ENCODE measurements at places on chromosomes 12 and 14.

DNA sequence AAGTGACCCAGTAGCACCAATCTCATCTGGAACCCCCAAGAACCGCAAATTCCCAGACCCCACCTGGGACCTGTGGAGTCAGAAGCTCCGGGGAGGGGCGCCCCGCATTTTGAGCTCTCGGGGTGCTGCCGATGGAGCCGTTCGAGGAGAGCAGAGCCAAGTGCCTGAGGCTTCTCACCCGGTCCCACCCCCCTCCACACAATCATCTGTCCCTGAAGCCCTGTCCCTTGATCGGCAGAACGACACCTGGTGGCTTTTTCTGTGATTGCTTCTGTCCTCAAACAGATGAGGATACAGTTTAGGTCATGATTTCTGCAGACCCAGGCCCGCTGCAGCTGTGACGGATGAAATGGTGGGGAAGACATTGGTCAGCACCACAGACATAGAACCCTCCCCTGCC lies 74.7 kb downstream of the NOC4L start:
- DNase-seq: peak; percentile 54

DNA sequence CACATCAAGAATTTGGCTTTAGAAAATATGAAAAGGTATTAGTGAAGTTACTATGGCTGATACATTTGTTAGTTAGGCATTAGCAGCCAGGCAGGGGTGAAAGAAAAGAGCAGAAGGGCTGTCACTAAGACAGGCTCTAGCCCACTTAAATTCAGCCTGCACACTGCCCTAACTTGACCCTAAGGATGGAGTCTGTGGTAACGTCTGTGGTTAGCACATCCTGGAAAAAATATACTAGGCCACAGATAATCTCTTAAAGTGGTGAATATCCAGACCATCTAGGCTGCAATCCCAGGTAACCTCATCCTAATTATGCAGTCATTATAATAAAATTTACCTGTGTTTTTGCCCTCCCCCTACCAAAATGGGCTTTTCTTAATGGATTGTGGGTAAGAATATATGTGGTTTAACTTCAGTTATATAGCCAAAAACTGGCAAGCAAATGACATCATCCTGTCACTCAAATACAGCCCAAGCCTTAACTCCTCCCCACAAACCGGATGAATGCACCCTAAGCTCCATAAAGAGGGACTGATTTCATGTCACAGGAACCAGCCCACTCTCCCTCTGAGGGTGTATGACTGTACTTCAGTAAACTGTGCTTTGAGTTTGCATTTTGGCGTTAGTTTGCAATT lies 440.9 kb downstream of the LRFN5 start:
- DNase-seq: no peak

DNA sequence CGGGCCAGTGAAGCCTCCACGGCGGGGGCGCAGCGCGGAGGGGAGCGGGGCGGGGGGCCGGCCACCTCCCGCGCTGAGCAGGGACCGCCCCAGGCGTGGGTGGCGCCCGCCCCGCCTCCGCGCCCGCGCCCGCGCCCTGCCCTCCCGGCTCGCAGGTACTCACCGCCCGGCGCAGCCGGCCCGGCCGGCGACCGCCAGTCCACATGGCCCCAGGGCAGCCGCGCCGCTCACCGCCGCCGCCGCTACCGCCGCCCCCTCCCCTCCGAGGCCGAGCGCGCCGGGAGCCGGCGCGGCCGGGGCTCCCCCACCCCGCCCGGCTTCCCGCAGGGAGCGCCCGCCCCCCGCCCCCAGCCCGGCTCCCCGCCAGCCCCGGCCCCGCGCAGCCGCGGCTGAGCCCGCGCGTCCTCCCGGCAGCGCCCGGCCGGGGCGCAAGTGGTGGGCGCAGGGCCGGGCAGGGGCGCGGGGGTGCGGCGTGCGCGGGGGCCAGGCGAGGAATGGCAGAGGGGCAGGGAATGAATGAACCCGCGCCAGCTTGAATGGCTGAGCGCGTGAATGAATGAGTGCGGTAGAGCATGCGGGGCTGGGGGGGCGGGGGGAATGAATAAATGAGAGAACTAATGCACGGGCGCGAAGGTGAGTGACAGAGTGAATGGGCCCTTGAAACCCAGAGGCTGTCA lies at the start of gene BEGAIN:
Gene BEGAIN (minus strand): TSS at position 332 of the 677 bp plus-strand sequence. CDS start 127 bp downstream, at position 205.
- no peak for DNase-seq

DNA sequence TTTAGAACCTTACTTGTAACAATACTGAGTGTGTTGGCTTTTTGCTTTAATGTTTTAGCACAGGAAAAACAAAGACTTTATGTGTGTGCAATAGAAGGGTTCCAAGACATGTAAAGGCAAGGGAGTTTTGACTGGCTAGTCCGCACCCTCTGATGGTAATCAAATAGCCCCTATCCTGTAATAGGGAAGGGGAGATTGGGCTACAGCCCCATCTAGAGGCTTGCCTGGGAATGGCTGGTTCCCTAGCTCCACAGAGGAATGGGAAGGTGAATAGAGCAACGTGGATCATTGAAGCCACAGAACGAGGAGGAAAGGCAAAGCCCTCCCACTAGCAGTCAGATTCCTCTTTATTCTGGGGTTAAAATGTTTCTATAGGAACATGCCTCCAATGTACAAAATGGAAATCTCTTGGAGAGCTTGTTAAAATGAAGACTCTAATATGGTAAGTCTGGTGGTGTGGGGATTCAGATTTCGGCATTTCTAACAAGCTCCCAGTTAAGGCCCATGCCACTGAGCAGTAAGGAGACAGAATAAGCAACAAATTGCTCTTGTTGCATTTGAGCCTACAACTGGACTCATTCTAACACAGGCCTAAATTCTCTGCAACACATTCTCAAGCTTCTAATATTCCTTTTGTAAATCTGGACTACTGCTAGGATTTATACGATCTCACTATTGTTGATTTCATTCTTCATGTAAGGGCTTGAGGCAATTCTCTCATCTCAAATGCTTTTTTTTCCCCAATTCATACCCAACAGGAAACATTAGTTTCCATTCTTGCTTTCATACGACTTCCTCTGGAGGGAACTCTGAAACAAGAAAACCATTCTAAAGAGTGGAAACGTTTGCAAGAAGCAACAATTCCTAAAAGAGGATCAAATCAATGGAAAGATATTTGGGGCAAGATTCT lies 57.1 kb downstream of the NIN start:
- DNase-seq: no peak

DNA sequence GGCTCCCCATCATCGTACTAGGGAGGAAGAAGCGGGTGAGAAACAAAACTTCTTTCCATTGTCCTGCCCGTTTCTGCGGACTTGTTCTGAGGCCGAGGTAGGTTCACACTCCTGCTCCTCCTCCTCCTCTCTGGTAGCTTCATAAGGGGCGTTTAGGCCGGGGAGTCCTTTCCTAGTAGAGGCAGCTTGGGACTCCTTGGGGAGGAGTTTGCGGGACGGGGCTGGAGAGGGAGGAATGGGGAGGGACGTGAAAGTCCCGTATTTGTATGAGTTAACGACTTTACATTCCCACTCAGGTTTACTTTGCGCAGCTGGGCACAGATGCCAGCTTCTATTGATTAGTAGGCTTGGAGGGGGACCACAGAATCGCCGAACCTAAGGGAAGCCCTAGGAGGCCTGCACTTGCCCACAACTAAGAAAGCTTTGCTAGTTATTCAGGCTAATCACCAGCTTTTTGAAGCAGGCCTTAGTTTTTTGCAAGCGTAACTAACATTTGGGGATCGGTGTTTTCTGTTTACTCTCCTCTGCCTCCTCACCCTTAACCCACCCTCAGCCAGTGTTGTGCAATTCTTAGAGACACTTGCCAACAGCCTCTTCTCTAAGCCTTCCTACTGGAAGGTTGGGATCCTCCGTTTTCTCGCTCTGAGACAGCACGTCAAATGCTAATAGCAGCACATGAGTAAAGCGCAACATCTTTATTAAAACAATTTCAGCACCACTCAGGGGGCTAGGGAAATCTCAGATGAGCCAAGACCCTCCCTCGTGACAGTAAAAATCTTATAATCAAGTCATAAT lies 499 bp downstream of the RNASE4 start:
- DNase-seq: no peak

DNA sequence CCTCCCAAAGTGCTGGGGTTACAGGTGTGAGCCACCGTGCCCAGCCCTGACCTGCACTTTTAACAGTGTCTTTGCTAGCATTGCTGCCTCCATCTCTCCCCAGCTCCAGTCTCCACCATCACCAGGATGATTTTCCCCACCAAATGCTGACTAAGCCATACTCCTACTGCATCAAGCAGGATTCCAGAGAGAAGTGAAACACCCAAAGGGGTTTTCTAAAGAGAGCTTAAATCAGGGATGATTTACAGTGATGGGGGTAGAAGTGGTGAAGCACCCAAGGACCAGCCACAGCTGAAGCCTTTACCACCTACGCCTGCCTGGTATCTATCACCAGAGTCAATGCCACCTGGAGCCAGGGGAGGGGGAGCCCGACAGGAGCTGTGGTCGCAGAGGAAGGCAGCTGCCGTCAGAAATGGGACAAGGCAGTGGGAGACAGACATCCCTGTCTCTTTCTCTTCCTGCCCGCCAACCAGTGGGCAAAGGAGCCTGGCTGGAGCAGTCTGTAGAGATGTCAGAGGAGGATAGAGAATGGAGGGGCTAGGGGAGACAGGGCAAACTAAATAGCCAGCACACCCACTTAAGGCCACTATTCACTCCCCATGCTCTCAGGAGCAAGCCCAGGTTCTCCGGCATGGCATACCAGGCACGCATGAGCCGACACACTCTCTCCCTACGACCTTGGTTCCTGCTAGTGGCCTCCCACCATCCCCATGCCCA lies 22.4 kb upstream of the CD9 start:
- DNase-seq: no peak

- no peak for DNase-seq
Measured at GRCh38 chr14:96204151-96205058, at the start of gene BDKRB2. BDKRB2 (plus strand) TSS chr14:96204839; CDS start chr14:96237108, 32,269 bp downstream.

DNA sequence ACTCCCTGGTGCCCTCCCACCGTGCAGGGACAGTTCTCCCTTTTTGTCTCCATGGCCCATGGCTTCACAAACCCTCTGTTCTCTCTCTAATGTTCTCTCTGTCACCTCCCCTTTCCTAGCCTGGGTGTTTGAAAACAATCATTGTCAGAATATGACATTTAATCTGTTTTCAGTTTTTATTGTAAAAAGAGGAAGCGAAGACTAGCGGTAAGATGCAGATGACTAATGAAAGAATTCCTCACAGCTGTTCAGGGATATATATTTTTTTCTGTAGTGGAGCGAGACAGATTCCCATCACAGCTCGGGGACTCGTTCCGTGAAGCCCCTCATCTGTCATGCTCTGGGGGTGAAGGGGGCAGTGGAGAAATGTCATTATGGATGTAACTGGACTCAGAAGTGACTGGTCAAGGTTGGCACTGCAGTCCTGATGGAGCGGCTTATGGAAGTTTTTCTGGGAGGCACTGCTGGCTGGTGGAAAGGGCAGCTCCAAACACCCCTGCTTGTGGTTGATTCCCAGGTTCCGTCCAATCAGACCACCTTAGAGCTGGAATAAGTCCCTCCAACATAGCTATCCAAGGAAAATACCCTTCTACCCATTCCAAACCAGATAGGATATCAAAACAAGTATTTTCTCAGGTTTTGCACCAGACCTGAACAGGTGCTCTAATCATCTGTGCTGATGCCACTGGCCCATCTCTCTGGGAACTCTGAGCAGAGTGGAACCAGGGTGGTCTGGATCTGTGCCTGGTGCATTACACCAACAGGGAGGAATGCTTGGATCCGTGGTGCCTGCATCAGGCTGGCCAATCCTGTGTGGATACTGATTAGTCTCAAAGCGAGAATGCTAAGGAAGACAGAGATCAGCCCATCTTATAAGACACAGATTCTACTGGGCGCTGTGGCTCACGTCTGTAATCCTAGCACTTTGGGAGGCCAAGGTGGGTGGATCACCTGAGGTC lies 84.7 kb downstream of the GPATCH2L start:
- DNase-seq: no peak

- no peak for DNase-seq
Measured at GRCh38 chr14:64465831-64466554, 694 bp downstream of the AKAP5 start.

DNA sequence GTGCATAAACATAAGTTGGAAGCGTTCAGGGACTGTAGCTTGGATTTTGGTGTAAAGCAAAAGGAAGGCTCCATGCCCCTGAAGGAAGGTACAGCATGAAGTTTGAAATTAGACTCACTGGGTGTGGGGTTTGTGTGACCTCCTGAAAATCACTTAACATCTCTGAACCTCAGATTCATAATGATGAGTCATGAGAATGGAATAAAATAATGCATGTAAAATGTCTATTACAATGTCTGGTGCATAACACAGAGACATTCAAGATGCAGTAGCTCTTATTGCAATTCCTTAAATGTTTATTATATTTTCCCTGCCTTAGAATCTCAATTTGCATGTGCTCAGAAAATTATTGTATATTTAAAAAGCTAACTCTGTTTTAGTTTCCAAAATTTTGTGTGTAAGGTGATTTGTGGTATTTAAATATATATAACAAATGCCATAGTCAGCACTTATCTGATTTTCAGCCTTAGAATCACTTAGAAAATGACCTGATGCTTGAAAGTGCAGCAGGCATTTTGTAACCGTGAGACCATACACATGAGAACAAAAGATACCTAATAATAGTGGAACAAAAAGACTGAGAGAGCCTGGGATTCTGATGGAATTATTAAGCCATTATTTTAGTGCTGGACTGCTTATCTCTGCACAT lies 66.3 kb downstream of the E2F7 start:
- DNase-seq: no peak

- peak; percentile 65 for DNase-seq
Measured at GRCh38 chr14:53109105-53110041, 43.8 kb downstream of the DDHD1 start.

DNA sequence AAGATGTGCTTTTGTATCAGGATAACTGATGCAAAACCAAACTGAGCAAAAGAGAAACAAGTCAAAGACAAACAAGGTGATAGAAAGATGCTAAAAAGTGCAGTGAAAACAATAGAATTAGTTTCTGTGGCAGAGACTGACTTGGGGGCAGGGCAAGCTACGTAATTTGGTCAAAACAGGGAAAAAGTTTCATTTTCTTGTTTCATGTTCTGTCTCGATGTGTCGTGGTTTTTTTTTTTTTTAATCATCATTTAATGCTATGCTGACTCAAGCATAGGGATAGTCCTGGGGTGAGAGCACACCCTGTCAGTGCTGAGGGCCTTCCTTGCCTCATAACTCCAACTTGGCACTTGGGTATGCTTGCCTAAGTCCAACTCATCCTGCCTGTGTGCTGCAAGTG lies 144.1 kb upstream of the PTPRQ start:
- DNase-seq: no peak

Data from CD4-positive, alpha-beta memory T cell (primary cell).